Urinary bladder (tissue), 4 donors: ENCODE measurements at places on chromosomes 2 and 18. TPM values are rescaled to one million over a fixed set of nuclear protein-coding genes. Genes with fewer than 3 reads are reported as not detected.

The CRYGC gene
- not detected for total RNA-seq

The COA5 gene
- total RNA-seq: 54.2 TPM

The STARD6 gene
- total RNA-seq: 0.53 TPM

The TPGS2 gene
- 73.8 TPM for total RNA-seq

The ABCB11 gene
- total RNA-seq: 0.11 TPM

The RNF138 gene
- total RNA-seq: 35.4 TPM

The AP1S3 gene
- total RNA-seq: 10.0 TPM

The GULP1 gene
- 119 TPM for total RNA-seq

The SERPINB11 gene
- total RNA-seq: 3.5 TPM

The RGPD4 gene
- total RNA-seq: 0.05 TPM

The BAZ2B gene
- total RNA-seq: 272 TPM

The SGPP2 gene
- total RNA-seq: 3.5 TPM

The PTPRN gene
- 1.0 TPM for total RNA-seq

The HSBP1L1 gene
- total RNA-seq: 4.9 TPM

The FAP gene
- total RNA-seq: 57.7 TPM

The PDE1A gene
- 49.9 TPM for total RNA-seq

The KLHL29 gene
- total RNA-seq: 8.7 TPM

The ALK gene
- total RNA-seq: 1.0 TPM

The MATN3 gene
- 1.1 TPM for total RNA-seq

The KIF3C gene
- total RNA-seq: 5.4 TPM
